RPMI7951 (cell line): ENCODE measurements at places on chromosomes 2 and 18. TPM values are rescaled to one million over a fixed set of nuclear protein-coding genes. Genes with fewer than 3 reads are reported as not detected.

GRCh38 chr2:237287872-237288271 lies 126.1 kb downstream of the COL6A3 start:
- DNase-seq, result no peak

DNA sequence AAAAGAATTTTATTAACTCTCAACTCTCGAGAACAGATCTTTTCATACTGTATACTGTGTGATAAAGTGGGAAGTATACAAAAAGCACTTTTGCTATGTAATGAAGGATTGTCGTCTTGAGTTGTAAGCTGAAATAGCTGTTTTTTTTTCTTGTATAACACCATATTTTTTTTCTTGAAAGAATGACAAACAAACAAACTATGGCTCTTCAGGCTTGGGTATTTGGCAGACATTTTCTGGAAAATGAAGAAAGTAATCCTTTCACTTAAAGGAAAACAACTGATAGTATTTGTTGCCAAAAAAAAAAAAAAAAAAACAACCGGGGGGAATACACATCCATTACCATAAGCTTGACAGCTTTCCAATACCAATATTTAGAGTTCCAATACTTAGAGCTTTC lies 230.4 kb downstream of the ICOS start:
- DNase-seq, result no peak

GRCh38 chr2:86464652-86465051 lies 23.5 kb downstream of the KDM3A start:
- DNase-seq, result no peak

DNA sequence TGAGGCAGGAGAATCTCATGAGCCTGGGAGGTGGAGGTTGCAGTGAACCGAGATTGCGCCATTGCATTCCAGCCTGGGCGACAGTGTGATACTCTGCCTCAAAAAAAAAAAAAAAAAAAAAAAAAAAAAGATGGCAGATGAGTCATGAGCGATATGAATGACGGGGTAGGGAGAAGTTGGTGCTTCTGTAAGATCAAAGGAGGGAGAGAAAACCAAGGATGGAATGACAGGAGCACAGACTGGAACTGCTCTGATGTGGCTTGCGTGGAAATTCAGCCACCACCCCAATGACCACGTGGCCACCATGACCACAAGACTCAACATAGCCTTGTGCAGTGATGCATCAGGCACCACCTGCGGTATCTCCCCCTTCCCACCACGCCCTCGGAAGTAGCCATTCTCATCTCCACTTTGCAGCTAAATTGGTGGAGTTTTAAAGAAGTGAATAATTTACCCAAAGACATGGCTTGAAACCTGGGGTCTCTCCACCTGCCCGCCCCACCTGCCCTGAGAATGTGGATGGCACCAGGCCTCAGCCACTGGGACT lies 96.0 kb downstream of the ACKR3 start:
- peak; percentile 92 for DNase-seq

CNDP1 gene
- not detected in 2 replicates for total RNA-seq

- DNase-seq, result no peak
Measured at GRCh38 chr18:31483396-31483795, 14.6 kb upstream of the DSG2 start.
